ENCODE measurements at places on chromosomes 3 and 15. TPM values are rescaled to one million over a fixed set of nuclear protein-coding genes. Genes with fewer than 3 reads are reported as not detected.

DNA sequence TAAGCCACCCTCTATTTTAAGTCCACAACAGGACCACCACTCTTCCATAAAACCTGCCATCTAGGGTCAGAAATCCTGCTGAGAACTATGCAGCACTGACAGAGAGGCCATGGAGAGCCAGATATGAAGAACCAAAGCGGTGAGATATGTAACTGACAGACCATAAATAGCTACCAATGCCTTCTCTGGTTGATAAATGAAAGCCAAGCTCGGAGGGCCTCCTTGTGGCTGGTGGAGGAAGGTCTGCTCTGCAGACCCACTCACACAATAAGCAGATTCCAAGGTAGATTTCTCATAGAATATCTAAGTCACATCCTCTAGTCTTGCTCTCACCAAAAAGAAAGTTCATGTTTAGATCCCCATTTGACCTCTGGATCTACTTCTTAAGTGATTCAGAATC is 38.9 kb downstream of the RYK start:
- DNase-seq, result no peak

DNA sequence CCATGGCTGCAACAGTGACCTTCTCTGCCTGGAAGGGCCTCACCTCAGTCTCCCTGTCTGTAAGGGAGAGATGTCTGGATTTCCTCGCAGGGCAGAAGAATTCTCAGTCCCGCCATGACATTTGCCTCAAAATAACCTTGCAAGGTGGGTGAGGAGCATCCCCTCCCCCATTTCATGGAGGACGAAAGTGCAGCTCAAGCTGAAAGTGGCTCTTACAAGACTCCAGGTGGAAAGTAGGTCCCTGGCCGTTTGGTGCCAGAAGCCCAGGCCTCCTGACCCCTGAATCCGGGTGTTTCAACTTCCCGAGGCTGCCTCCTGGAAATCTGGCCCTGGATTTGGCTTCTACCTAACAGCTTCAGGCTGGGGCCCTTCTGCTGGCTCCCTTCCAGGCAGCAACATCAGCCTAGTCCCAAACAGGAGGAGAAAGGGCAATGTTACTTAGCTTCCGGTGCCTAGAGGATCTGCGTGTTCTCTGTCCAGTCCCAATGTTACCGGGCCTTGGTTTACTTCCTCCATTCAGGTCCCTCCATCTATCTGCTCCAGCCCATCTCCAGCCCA is 769 bp upstream of the CSPG4 start:
- DNase-seq, result no peak

The THPO gene
- total RNA-seq, result 0.74 TPM

The CISH gene
- 21.9 TPM for total RNA-seq

DNA sequence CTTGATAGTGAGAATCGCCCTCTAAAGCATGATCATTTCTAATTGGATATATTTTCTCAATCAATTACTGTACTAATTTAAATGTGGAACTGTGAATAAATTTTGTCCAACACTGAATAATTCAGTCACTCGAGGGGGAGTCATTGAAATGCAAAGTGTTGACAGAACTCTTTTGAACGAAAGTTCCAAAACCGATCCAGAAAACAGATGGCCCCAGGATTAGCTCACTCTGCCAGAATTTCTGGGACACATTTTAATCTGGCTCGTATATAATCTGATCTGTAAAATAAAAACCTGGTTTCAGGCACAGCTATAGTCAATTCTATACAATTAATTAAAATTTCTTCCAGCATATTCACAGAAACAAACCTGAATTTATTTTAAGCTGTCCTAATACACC is 580.4 kb downstream of the ROBO1 start:
- DNase-seq, result no peak

DNA sequence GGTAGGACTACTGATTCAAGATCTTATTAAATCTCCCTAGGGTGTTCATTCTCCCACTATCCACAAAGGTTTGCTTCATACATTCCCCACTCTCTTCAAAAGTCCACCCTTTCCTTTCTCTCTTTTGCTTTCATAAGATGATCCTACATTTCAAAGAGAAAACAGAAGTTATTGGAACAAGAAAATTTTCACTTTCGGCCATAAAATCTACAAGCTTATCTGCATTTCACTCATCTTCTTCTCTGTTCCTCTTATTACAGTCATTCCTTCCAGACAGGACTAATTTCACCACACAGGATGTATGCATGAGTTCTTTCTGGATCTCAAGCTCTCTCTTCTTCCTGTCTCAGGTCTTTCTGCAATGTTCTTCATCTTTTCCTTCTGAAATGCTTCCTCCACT is 238.7 kb downstream of the ISL2 start:
- DNase-seq, result no peak

DNA sequence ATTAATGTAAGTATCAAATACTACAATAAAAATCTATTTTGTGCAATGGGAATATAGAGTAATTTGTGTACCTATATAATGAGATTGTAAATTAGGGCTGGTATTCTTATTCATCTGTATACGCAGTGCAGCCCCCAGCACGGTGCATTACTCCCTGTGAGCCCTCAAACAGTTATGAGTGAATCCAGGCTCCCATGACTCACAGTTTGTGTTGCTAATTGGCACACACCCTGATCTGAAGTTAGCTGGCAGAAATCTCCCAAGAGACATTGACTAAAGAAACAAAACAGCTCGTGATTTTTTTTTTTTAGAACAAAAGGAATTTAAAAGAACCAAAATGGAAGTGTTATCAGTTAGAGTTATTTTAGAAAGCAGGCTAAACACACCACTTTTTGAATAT is 15.7 kb downstream of the GK5 start:
- DNase-seq, result no peak
